NCI-H187 treated with DMSO at 0.1 percent for 48 hours (cell line): ENCODE measurements at places on chromosomes 13 and 19.
A peak's percentile ranks its signal among the peaks of the same experiment; 100 is the strongest.

DNA sequence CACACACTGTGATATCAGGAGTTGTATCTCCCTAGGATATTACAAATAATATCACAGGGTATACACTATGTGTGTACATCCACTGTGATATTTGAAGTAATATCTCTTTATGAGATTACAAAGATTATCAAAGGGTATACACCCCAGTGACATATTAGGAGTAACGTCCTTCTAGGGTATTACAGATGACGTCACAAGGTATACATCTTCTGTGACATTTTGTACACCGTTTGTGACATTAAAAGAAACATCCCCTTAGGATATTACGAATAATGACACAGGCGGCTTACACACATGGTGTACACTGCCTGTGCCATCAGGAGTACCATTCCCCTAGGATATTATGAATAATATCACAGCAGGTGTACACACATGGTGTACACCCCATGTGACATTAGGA lies 13.4 kb upstream of the RGCC start:
- no peak for DNase-seq

DNA sequence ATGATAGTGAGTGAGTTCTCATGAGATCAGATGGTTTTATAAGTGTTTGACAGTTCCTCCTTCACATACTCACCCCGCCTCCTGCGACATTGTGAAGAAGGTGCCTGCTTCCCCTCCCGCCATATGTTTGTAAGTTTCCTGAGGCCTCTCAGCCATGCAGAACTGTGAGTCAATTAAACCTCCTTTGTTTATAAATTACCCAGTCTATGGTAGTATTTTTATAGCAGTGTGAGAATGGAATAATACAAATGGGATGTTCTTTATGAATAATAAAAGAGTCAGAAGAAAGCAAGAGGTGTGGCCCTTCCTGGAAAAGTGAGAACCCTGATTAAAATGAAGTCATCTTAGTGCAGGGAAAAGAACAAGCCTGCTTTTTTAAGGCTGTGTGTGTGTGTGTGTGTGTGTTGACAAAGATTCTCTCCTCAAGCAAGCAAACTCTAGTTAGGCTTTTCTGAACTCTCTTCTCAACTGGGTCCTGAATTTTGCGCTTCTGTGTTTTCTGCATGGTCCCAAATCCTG lies 18.8 kb upstream of the ARGLU1 start:
- no peak for DNase-seq

DNA sequence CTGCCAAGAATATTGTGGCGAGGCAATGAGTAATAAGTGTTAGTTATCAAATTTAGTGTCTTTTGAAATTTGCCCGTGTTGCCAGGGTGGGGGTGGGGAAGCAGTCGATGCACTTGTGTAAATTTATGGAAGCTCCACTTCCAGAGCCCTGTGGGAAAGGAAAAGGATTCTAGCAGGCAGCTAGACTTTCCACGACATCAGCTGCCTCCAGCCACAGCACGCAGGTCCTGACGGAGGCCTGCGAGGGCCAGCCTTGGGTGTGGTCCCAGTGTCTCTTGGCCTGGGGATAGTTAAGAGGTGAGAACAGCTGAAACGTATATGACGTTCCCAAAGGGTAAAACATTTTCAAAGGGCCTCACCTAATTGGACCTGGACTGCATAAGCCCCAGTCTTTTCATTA lies 433.0 kb downstream of the TSHZ3 start:
- no peak for DNase-seq

- peak; percentile 23 for DNase-seq
These were observed 117.9 kb downstream of the RBM26 start for GRCh38 chr13:79287939-79288795.

GRCh38 chr19:51122112-51122981 lies 2.4 kb upstream of the SIGLEC9 start:
- DNase-seq: no peak

- DNase-seq: no peak
These were observed 139.6 kb upstream of the HTR2A start for GRCh38 chr13:47036294-47037008.

DNA sequence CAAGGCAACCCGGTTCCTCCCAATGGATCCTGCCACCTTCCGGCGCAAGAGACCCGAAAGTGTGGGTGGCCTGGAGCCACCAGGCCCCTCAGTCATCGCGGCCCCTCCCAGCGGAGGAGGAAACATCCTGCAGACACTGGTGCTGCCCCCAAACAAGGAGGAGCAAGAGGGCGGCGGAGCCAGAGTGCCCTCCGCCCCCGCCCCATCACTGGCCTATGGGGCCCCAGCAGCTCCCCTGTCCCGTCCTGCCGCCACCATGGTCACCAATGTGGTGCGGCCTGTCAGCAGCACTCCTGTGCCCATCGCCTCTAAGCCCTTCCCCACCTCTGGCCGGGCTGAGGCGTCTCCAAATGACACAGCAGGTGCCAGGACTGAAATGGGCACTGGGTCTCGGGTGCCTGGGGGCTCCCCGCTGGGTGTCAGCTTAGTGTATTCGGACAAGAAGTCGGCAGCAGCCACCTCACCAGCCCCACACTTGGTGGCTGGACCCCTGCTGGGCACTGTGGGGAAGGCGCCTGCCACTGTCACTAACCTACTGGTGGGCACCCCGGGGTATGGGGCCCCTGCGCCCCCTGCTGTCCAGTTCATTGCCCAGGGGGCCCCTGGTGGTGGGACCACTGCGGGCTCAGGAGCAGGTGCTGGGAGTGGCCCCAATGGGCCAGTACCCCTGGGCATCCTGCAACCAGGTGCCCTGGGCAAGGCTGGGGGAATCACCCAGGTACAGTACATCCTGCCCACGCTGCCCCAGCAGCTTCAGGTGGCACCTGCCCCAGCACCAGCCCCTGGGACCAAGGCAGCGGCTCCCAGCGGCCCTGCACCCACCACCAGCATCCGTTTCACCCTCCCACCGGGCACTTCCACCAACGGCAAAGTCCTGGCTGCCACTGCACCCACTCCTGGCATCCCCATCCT lies 11.2 kb upstream of the PRR19 start:
- no peak for DNase-seq

DNA sequence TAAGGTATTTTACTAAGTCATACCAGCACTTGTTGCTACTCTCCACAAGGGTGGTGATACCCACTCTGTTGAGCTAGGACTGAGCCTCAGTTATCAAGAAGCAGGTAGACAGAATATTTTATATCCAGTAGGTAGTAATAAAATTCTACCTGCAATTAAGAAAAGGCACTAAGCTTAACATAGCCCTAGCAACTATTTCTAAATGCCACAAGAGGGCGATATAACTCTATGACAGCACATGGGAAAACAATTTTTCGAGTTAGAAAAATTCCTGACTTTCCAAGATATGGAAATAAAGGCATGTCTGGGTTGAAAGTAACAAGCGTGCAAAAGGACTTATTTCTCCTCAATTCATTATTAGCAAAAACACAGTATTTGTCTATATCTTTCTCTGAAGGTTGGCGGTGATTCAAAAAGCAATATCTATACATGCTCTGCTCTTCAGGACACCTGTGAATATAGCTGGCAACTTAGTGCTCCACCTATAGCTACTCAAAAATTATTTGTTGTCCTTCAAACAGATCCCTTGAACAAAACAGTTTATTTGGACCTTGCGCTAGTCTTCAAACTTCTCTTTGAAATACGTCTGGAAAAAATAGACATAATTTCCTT lies 14.7 kb downstream of the CCDC169 start:
- no peak for DNase-seq

GRCh38 chr13:51626749-51627148 lies 42.5 kb downstream of the WDFY2 start:
- DNase-seq: no peak

DNA sequence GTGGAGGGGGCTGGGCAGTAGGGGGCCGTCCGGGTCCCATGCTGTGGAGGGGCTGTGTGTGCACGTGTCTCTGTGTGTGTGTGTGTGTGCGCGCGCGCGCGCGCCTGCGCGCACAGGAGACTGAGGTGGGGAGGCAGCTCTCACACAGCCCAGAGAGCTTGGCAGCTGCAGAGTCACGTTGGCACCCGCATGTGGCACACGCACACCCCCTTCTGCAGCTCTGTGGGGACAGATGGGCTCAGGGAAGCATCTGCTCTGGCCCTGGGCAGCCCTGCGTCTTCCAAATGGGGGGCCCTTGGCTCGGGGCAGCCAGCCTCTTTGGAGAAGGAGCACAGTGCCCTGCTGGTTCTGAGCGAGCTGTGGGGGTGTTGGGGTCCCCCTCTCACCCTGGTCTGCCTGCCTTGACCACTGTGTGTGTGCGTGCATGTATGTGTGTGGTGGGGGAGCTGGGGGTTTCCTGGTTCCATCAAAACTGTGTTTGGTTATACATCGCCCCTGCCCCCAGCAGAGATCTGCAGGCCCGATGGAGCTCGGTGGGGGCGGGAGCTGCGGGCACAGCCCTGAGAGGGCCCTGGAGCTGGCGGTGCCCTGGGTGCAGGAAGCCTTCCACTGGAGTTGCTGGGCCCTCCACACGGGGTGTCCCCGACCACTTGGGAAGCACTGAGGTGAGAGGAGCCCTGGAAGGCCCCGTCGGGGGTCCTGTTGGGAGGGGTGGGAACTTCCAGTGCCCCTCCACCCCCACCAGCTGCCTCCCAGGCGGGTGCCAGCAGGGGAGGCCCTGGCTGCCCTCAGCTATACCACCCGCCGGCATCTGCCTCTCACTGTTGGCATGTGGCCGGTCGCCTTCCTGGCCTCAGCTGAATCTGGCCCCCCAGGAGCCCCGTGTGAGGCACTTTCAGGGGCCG lies 67.1 kb downstream of the KDM4B start:
- no peak for DNase-seq

DNA sequence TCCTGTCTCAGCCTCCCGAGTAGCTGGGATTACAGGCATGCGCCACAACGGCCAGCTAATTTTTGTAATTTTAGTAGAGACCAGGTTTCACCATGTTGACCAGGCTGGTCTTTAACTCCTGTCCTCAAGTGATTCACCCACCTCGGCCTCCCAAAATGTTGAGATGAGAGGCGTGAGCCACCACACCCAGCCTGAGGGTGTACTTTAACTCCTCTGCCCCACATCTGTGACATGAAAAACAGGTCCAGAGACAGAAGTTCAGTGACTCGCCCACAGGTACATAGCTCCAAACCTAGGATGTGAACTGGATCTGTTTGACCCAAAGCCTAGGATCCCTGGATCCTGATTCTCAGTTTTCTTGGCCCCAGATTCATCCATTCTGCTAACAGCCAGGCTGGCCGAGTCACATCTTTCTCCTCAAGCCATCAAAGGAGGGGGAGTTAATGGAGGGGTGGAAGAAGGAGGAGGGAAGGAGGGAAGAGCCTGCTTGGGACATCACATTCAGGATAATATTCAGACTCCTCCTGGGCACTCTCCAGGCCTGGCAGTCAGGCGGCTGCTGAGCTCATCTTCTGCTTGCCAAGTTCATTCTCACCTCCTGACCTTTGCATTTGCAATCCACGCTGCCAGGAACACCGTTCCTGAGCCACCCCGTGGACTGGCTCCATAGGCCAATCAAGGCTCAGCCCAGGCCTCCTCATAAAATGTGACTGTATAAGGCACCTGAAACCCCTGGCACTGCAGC lies 3.1 kb downstream of the SPC24 start:
- DNase-seq: no peak

GRCh38 chr19:8638078-8638619 lies 7.7 kb downstream of the NFILZ start:
- no peak for DNase-seq

- DNase-seq: no peak
These were observed 41.0 kb downstream of the HS6ST3 start for GRCh38 chr13:96130818-96131340.

DNA sequence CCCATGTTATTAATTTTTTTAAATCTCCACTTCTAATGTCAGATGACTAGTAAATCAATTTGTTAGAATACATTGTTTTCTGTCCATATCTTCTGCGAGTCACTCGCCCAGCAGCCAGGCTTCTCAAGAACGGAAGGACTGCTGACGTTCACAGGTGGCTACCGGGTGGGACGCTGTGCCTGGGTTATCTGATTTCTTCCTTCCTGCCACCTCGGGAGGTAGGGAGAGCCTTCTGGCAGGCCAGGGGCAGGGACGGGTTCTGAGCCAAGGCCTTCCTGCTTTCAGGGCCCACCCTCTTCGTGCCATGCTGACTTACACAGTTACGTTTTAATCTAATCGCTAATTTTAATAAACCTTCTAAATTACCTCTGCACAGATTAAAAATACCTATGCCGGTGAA lies 7.9 kb upstream of the C1QTNF9 start:
- no peak for DNase-seq

DNA sequence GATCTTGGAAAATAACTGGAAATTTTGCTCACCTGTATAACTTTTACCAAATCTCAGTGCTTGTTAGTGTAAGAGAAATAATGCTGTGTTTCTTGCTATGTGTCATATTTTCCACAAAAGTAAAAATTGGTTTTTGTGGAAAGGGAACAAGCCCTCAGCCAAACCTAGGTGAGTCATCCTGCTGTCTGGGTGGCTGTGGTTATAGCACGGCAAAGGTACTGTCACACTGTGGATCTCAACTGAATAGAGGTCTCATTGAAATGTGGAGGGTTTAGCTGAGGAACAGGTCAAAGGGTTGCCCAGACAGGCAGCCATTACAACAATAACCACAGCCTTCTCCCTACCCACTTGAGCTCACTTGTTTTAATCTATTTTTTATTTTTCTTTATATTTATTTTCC lies 338.8 kb upstream of the DACH1 start:
- no peak for DNase-seq

GRCh38 chr13:29923554-29924481 lies 73.4 kb upstream of the UBL3 start:
- no peak for DNase-seq

DNA sequence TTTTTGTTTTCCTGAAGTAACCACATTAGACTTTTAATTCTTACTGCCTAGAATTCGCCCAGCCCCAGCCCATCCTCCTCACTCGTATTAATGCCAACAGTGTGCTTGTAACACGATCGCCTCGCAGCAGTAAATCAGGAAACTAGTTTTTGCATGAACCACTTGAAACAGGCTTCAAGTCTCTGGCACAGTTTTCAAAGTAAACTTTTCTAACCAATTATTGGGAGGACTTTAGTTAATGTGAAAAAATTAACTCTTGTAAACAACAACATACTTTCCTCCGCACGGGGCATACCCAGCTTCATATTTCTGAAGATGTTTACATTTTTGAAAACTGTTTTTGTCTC lies 39.2 kb downstream of the TNFRSF19 start:
- DNase-seq: no peak

DNA sequence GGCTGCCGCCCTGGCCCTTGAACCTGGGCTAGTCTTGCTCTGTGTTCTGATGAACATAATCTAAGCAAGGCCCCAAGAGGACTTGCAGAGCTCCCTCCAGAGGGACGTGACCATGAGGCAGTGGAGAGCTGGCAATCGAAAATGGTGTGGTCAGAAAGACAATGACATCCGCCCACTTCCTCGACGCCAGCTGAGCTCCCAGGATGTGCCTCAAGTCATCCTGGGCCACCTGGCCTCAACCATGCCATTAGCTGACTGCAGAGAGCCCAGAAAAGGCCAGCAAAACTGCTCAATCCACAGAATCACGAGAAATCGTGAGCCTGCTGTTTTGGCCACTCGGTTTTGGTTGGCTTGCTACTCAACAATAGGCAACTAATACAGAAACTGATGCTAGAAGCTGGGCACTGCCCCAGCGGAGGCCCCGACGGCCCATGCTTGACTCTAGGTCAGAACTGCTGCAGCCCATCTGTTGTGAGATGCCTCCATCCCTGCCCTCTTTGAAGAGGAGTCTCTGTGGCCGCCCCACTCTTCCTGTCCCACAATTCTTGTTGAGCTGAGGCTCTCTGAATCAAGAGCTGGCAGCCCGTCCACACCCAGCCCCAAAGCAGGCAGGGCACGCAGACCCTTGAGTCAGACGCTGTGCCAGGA lies 53.3 kb downstream of the STK24 start:
- no peak for DNase-seq
